Body of pancreas (tissue), 4 donors: ENCODE measurements at places on chromosomes 5 and 9. TPM values are rescaled to one million over a fixed set of nuclear protein-coding genes. Genes with fewer than 3 reads are reported as not detected.

DNA sequence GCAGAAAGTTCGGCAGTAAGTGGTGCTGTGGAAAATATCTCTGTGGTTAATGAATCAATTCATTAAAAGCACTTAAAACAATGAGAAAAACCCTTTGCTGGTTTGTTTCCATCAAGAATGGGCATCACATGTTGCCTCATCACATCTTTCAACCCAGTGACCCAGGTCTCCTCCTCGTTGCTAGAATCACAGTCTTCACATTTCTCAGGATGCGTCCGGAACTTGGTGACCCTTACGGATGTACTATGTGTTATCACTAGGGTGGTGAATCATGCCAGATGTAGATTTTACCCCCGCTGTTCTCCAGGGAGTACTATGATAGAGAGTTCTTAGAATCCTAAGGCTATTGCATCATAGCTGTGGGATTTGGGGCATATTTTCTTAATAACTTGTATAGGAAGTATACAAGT is 217.9 kb upstream of the KLF4 start:
- DNase-seq = no peak

DNA sequence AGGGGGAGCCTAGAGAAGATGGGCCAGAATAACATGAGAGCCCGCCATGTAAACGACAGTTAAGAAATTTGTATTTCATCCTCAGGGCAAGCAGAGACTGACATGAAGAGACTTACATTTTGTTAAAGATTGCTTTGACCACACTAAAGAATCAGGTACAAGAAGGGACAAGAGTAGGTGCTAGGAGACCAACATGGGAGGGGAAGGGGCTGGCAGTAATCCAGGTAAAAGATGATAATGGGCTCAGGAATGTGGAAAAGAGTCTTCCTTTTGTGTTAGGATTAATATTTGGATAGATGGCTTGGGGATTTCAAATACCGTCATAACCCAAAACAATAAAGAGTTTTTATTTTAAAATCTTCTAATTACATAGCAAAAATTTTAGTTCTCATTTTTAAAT is 137.3 kb downstream of the ZNF462 start:
- DNase-seq = no peak

DNA sequence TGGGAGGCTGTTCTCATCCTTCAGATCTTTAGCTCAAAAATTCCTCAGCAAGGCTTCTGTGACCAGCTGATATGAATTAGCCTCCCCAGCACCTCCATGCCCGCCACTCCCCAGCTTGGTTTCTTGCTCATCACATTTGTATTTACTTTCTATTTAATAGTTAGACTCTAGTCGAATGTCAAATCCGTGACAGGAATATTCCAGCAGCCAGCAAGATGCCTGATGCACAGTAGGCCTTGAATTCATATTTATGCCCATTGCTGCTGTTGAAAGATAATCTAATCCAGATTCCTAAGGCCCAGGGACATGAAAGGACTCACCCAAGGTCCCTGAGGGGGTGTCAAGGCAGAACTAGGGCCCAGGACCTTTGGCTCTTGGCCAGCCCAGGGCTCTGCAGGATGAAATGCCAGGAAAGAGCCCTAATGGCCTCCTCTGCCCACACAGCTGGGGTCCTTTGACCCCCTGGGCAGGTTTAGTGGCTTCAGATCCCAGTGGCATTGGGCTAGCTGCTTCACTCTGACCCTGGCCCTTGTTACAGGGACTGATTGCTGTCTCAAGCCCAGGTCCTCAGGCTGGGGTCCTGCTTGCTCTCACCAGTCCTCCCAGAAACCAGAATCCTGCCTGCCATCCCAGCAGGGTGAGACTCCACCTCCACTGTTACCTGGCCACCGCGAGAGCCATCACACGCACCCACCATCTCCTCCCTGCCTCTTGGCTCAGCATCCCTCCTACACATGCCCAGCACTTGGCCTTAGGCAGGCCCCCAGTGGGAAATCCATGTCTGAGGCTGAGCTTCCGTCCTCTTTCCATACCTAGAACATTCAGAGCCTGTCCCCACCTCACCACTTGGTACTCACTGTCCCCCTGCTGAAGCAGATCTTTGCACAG is 7.3 kb downstream of the CSF1R start:
- no peak for DNase-seq

GRCh38 chr5:16927613-16928012 is 8.5 kb downstream of the MYO10 start:
- no peak for DNase-seq

GRCh38 chr9:116605904-116606341 is 81.2 kb upstream of the TRIM32 start:
- DNase-seq = no peak

- no peak for DNase-seq
Observed at GRCh38 chr5:14655146-14655741, 9.3 kb upstream of the OTULIN start.

NSD1 gene
- total RNA-seq = 29.8 TPM

GRCh38 chr5:132607095-132607494 is 50.3 kb downstream of the RAD50 start:
- DNase-seq = no peak
